Kidney glomerular epithelial cell (primary cell): ENCODE measurements at places on chromosomes 6 and 20.

DNA sequence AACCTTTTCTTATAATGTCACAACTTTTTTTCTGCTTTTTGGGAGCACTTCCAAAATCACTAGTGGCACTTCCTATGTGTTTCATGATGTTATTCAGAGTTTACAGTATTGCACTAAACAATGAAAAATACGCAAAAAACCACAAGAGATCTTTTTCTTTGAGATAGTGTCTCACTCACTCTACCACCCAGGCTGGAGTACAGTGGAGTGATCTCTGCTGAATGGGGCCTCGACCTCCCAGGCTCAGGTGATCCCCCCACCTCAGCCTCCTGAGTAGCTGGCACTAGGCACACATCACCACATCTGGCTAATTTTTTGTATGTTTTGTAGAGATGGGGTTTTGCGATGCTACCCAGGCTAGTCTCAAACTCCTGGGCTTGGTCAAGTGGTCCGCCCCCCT is 158.7 kb downstream of the COL21A1 start:
- no peak for DNase-seq

- no peak for DNase-seq
Measured at GRCh38 chr6:15483060-15483459, 179.8 kb downstream of the DTNBP1 start.

DNA sequence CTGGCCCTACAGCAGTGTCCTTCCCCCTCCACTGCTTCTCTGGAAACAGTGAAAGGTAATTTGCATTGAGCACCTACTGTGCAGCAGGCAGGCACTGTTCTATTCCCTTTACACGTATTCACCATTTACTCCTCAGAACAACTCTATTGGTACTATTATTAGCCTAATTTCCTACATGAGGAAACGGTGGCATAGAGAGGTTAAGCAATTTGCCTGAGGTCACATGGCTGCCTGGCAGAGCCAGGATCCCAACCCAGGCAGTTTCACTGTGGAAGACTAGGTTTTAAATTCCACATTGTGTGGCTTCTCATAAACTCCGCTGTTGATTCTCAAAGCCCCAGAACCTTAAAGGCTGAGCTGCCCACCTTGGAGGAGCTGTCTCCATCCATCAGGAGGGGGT is 72.7 kb downstream of the CLIC5 start:
- DNase-seq: no peak

GRCh38 chr20:51461306-51461705 is 81.2 kb downstream of the NFATC2 start:
- no peak for DNase-seq

GRCh38 chr6:135990855-135991464 is 139.5 kb downstream of the PDE7B start:
- no peak for DNase-seq

DNA sequence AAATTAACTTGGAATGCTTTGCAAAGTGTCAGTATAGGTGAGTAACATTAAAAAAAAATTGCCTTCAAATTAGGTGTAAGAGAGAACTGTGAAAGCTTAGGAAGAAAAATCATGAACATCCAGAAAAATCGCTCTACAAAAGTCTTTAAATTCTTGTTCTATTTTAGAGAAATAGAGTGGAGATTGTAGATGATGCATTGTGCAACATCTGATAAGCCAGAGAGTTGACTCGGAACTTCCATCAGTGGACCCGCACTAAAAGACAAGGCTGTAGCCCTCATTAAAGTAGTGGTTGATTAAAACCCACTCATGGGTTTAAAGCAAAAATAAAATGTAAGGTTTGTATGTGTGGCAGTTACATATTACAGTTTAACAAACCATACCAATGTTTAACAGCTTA is 35.8 kb downstream of the MAP3K4 start:
- DNase-seq: no peak
